Forelimb muscle (tissue), 1 donor: ENCODE measurements at places on chromosomes 3 and 15. TPM values are rescaled to one million over a fixed set of nuclear protein-coding genes. Genes with fewer than 3 reads are reported as not detected.

The WDR93 gene
- 0.18 TPM for polyA plus RNA-seq

The PRRT3 gene
- 2.3 TPM for polyA plus RNA-seq

The LDHAL6B gene
- polyA plus RNA-seq: 0.14 TPM

DNA sequence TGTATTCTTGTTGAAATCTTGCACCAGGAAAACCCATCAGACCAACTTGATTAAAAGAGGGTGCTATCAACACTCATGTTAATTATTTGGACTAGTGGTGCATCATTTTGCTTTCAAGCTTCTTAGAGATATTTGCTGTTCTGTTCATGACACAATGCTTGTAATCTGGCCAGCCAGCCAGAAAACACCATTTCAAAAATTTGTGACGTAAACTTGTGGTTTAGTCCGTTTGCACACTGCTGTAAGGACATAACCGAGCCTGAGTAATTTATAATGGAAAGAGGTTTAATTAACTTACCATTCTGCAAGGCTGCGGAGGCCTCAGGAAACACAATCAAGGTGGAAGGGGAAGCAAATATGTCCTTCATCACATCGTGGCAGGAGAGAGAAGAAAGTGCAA is 374.3 kb upstream of the TGFBR2 start:
- no peak for DNase-seq

GRCh38 chr15:89880727-89881126 is 13.1 kb downstream of the AP3S2 start:
- DNase-seq: no peak

DNA sequence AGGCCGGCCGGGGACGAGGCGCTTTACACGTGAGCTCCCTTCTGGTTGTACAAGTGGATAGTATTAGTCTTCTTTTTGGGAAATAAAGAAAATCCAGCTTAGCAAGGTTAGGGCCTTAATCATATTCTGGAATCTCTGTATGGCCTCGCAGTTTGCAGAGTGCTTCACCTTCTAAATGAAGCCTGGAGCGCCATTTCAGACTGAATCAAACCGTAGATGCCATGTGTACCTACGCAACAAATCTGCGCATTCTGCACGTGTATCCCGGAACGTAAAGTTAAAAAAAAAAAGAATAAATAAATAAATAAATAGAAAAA is 322 bp upstream of the P3H2 start:
- DNase-seq: no peak

GRCh38 chr3:42537350-42537749 is 34.9 kb downstream of the VIPR1 start:
- DNase-seq: no peak

DNA sequence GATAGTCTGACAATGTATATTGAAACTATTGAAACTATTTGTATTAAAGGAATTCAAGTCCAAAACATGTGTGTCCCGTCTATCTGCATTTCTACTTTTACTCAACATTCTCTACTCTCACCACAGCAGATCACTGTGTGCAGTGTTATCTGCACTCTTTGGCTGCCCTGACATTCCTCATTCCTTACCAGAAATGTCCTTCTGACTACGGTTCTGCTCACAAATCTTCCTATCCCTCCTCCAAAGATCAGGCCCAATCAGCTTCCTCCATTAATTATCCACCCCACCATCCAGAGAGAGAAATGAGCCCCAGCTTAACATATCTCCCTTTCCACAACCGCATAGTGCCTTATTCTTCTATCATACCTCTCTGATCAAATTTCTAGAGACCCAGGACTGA is 94.7 kb downstream of the TBL1XR1 start:
- DNase-seq: no peak

DNA sequence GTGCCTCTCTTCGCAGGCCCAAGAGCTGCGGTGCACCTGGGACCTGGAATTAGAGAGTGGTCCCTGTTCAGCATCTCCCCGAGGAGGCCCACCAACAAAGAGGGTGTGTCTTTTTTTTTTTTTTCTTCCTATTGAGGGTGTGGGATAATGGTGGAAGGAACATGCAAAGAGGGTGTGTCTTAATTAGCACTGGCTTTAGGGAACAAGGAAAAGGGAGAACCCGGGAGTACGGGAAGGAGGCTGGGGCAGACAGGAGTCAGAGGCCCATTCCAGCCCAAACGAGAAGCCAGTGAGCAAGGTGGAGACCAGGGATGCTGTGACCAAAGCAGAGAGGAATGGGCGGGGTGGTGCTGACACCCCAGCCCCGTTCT is 429 bp upstream of the LOXL1 start:
- DNase-seq: no peak

DNA sequence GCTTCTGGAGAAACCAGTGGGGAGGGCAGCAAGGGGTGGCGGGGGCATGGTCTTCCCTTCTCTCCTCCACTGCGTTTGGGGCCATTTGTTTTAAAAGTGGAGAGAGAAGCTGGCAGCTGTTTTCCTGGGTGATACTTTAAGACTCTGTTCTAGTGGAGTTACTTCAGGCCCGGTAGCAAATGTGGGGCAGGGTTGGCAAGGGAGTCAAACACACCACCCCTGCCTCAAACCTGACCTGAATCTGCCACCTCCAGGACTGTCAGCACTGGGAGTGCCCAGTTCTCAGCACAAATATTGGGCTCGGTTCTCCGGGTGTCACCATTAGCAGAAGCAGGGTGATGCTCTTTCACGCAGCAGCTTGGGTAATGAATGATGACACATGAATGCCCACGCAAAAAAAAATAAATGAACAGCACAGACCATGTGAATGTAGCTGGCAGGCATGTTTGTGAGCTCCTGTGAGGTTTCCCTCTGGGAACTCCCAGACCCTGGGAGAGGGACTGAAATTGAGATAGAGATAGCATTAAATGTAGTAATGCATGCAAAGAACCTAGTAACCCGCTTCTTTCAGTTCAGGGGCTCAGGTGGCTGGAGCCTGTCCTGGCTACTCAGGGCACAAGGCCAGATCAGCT is 424.0 kb downstream of the MCTP2 start:
- DNase-seq: no peak

DNA sequence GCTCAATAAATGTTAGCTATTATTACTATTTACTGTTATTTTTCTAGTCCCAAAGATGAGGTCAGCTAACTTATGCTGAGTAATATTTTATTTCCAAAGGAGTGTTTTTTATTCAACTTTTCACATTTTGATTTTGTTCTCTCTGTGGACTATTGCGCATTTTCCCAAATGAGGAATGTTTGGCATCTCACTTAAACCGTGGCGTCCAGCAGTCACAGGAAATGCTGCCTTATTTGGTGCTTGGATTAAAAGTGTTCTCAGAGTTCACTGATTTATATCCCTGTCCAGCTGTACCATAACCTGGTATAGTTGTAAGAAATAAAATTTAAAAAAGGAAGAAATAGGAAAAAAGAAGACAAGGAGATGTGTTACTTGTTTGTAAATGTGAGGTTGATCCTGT is 166.8 kb downstream of the THSD4 start:
- DNase-seq: no peak
